ENCODE measurements at places on chromosomes 3 and 15. TPM values are rescaled to one million over a fixed set of nuclear protein-coding genes. Genes with fewer than 3 reads are reported as not detected.

The PRRT3 gene
- total RNA-seq = 4.4 TPM

DNA sequence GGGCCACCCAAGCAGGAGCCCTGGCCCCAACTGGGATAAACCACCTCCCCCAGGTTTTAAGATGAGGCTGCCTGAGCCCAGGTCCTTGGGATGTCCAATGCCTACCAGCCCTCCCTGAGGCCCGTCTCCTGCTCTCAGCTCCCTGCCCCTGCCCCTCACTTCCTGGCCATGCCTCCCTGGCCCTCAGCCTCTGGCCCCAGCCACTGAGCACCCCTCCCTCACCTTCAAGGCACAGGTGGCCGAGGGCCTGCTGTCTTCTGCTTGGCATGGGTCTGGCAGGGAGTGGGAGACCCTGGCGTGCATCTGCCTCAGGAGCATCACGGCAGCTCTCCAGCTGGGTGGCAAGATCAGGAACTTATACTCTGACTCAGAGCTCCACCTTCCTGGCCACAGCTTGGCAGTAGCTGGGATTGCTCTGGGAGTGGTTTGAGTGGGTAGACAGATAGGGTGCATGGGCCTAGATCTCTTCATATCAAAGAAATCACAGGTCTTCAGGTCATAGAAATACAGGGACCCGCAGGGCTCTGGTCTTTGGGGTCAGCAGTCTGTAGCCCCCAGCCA is at the start of gene PLA2G4E:
Gene PLA2G4E (minus strand): TSS at position 330 of the 561 bp plus-strand sequence. CDS start 12 bp downstream, at position 318.
- peak; percentile 33 for DNase-seq

The TTLL13 gene
- total RNA-seq = not detected

DNA sequence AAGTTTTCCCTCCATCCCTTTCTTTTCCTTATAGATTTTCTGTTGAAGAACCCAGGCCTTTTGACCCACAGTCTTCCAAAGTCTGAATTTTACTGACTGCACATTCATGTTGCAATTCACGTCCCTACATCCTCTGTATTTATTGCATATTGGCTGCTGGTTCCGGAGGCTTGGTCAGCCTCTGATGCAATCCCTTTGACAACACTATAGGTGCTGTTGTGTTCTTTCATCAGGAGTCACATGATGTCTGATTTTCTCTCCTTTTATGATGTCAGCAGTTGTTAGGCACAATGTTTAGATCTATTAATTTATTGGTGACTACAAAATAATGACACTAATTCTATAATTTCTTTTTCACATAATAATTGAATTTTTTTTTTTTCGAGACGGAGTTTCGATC is 8.7 kb downstream of the CYP1A1 start:
- DNase-seq = no peak

GRCh38 chr3:171563298-171563697 is 103.1 kb upstream of the TNIK start:
- DNase-seq = no peak

- peak; percentile 41 for DNase-seq
Observed at GRCh38 chr15:101250873-101251829, 697 bp downstream of the CHSY1 start.

All from PC-3 (cell line).